ENCODE measurements at places on chromosomes 12 and 14. TPM values are rescaled to one million over a fixed set of nuclear protein-coding genes. Genes with fewer than 3 reads are reported as not detected.

DNA sequence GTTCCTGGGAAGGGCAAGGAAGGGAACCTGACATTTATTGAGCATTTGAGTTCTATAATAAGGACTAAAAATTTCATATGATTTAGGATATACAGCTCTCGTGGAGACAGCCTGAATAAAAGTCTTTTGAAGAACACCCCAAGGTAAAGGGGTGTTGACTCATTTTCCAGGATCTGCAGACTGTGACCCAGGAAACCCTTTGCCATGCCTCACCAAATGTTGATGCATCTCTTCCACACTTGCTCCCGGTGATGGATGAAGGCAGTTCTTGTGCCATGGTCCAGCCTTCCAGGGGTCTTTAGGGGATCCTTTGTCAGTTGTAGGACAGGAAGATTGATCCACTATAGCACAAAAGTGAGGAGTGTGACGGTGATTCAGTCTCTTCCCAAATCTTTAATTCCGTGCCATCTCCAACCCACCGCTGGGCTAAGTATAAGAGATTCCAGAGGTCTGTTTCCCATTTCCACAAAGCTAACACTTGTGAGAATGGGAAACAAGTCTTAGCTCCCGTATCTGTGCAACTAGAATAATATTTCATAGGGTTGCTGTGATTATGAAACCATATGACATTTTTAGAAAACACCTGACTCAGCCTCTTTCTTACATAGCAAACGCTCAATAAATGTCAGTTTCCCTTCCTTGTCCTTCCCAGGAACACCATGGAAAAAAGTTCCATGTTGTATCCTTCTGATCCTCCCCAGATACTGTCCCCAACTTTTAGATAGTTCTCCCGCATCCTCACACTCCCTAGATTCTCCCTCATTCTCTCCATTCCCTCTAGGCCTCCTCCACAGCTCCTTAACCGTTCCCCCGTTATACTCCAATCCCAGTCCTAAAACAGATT, 836 bp downstream of the AAAS start:
- DNase-seq, result peak; percentile 18

The TOMM20L gene
- not detected for total RNA-seq

GRCh38 chr14:99350751-99351150, 78.8 kb upstream of the BCL11B start:
- no peak for DNase-seq

DNA sequence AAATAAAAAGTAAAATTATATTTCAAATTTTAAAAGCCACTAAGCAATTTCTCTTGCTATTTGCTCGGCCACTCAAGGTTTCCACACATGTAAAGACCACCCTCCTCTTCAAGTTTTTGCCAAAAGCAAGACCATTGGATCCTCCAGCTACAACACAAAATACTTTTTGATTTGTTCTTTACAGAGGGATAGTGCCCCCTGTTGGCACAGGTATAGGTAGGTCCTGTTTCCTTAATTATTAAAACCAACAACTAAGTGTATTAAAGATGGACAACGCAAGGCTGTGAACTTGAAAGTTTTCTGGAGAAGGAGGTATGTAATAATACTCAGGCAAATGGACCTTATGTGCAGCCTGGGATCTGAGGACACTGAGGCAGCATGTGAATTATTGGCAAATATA, 23.8 kb downstream of the ATP6V1D start:
- DNase-seq, result peak; percentile 38

GRCh38 chr12:104499668-104500332, 43.1 kb downstream of the CHST11 start:
- DNase-seq, result no peak

All from fibroblast of lung (primary cell).